ENCODE measurements at places on chromosomes 2 and 18. TPM values are rescaled to one million over a fixed set of nuclear protein-coding genes. Genes with fewer than 3 reads are reported as not detected.
A peak's percentile ranks its signal among the peaks of the same experiment; 100 is the strongest.

GRCh38 chr18:73728657-73729056 lies 419.0 kb downstream of the FBXO15 start:
- no peak overlapping the region for H3K27ac ChIP-seq
- no peaks in the 10 kb centered on the region for H3K36me3 ChIP-seq
- H3K4me1 ChIP-seq, result no peaks in the 10 kb centered on the region
- H3K27me3 ChIP-seq, result no peaks in the 10 kb centered on the region
- H3K4me3 ChIP-seq, result no peak overlapping the region

- peak overlapping the region; percentile 49 for H3K27ac ChIP-seq
- no peak for DNase-seq
- peaks cover 6% of the 10 kb centered on the region for H3K36me3 ChIP-seq
Measured at GRCh38 chr2:188319838-188320237, 28.2 kb downstream of the GULP1 start.

The SCYGR4 gene
- total RNA-seq, result not detected

The SKOR2 gene
- total RNA-seq, result not detected

DNA sequence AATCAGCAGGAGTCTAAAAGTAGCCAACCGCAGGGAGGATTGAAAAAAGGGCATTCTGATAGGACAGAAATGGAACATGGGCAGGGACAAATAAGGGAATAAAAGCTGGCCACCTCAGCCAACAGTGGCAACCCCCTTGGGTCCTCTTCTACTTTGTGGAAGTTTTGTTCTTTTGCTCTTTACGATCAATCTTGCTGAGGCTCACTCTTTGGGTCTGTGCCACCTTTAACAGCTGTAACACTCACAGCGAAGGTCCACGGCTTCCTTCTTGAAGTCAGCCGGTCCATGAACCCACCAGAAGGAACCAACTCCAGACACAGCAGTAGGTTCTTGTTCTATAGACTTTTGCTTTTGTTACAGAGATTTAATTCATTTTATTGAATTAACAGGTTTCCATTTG lies 285.4 kb upstream of the CDH20 start:
- no peak for DNase-seq
- H3K27ac ChIP-seq, result no peak overlapping the region
- no peak overlapping the region for H3K4me3 ChIP-seq
- no peaks in the 10 kb centered on the region for H3K36me3 ChIP-seq
- no peaks in the 10 kb centered on the region for H3K4me1 ChIP-seq
- H3K27me3 ChIP-seq, result no peaks in the 10 kb centered on the region
